Heart left ventricle (tissue), 16 donors: ENCODE measurements at places on chromosomes 1 and 21.
A peak's percentile ranks its signal among the peaks of the same experiment; 100 is the strongest.

- DNase-seq = no peak
These were observed 618.2 kb downstream of the BRINP3 start for GRCh38 chr1:189859385-189859977.

GRCh38 chr1:35866991-35867390, 16.0 kb upstream of the AGO1 start:
- DNase-seq = no peak

- DNase-seq = no peak
These were observed 139.6 kb downstream of the FOXD2 start for GRCh38 chr1:47577303-47578025.

DNA sequence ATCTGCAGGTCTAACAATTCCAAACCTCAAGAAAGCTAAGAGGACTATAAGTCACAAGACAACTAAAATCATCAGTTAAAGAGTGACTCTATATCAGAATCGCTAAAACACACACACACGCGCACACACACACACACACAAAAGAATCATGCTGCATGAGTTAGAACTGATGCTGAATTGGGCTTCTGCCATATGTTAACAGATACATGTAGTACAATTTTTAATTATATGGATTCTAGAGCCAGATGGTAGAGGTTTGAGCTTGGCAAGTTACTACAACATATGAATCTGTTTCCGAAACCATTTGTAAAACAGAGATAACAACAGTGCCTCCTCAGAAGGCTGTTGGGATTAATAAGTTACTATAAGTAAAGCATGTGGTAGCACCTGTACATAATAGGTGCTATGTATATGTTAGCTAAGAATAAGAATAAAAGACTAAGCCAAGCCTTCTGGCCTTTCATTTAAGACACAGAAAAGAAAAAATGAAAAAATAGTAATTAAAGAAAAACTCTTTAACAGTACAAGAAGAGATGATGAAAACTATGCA, 17.9 kb downstream of the EPRS1 start:
- DNase-seq = no peak

GRCh38 chr1:66265796-66266195, 268.2 kb upstream of the SGIP1 start:
- DNase-seq = no peak

GRCh38 chr1:30234091-30234490, 489.3 kb downstream of the MATN1 start:
- DNase-seq = no peak

- DNase-seq = no peak
These were observed 204.8 kb downstream of the FCRL5 start for GRCh38 chr1:157347506-157347905.

GRCh38 chr1:16484501-16484835, 29.6 kb downstream of the RNU1-1 start:
- no peak for DNase-seq

GRCh38 chr1:176017722-176018121, 189.4 kb downstream of the COP1 start:
- DNase-seq = no peak

DNA sequence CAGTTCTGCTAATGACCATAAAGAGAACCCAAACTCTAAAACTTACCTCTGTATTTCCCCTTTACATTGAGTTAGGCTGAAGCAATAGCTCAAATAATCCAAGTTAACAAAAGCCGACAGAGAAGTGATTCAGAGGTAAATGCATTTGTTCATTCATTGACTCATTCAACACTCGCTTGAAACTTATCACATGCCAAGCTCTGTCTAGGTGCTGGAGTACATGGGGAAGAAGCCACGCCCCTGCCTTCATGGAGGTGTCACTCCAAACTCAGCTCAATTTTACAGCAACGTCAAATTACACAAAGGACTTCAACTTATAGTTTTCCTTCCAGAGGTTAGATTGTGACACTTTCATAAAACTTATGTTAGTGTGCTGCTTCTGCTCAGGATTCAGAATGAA, 45.8 kb downstream of the SLC25A24 start:
- DNase-seq = no peak

- DNase-seq = no peak
These were observed 55.7 kb downstream of the NID1 start for GRCh38 chr1:236009191-236009590.

- DNase-seq = peak; percentile 82
These were observed 17.5 kb upstream of the COL6A2 start for GRCh38 chr21:46080171-46081021.

- no peak for DNase-seq
These were observed 207.6 kb upstream of the NFIA start for GRCh38 chr1:60874718-60875117.

- DNase-seq = no peak
These were observed 14.1 kb downstream of the TTC3 start for GRCh38 chr21:37087188-37087587.

DNA sequence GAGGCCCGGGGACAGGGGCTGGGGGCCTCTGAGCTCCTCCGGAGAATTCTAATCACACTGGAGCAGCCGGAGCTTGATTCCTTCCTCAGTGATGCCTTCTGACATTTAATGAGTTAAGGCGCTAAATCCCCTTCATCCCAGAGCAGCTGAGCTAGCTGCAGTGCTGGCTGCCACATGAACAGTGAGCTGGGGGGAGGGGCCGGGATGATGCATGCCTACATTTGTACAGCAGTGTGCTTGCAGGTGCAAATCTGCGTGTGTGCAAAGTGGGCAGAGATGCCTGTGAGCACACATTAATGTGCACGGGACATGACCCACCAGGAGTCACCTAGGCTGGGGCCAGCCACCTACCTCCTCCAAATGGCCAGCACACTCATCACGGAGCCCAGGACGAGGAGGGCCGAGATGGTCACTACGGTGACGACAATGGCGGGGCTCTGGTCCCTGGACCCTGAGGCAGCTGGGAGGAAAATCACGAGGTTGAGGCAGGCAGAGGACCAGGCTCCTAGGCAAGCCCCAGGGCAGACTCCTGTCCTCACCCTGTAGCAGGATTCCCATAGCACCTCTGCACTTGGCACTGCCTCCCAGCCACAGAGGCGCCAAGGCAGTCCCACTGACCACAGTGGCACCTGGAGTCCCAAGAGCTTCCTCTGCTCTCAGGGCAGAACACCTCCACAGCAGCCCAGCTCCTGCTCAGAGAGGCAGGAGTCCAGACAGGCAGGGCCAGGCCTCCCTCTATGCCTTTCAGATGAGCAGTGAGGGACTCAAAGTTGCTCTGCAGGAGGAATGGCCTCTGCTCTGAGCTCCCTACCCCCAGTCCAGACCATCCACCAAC, 34.7 kb downstream of the CDCA8 start:
- no peak for DNase-seq

DNA sequence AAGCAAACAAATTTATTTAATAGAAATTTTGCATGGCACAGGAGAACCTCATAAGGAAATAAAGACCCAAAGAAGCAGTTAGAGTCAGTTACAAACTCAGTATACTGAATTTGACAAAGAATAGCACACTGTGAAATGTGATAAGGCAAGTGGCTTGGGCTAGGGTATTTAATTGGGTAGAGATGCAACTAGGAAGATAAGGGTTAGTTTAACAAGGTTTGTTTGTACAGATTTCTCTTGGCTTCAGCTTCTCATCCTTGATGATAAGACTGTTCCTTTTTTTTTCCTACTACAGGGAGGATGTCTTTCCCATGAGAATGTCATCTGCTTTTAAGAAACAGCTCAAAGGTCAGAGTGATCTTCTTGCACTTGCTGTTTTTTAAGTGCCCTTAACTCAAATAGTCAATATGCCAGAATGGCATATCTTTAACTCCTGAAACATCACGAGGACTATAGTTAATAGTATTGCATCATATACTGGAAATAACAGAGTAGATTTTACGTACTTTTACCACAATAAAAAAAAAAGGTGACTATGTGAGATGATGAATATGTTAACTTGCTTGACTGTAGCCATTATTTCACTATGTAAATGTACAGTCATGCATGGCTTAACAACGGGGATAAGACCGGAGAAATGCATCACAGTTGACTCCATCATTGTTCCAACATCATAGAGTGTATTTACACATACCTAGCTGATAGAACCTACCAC, 9.2 kb upstream of the TRAF3IP3 start:
- no peak for DNase-seq

- no peak for DNase-seq
These were observed 102.6 kb downstream of the APP start for GRCh38 chr21:26067836-26068594.

- no peak for DNase-seq
These were observed 23.3 kb downstream of the LEMD1 start for GRCh38 chr1:205398586-205398985.

DNA sequence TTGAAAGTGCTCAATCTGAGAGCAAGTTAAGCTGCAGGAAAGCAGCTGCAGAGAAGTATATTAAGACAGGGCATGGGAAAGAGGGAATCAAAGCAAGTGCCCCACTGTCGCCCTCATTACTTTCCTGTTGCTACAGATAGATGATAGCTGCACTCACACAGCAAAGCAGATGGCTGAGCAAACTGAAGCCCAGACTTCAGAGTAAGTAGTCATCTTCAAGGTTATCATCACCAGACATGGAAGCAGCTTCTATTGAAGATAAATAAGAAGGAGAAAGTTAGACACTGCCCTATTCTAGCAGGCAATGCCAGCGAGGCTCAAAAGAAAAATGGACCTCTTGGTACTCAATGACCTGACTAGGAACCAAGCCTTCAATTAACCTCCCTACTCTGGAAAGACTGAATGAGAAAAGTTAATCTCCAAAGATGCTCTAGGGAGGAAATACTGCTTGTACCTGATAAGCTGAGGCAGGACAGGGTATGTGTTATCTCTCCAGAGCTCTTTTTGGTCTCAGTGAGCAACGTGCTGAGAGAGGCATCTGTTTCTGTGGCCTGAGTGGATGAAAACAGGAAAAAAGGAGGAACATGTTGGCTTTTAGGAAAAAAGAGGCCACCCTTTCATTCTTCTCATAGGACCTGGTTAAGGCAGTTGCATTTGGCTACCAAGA, 11.1 kb upstream of the MRPL9 start:
- DNase-seq = no peak

GRCh38 chr1:14524826-14525636, 73.5 kb upstream of the KAZN start:
- no peak for DNase-seq

DNA sequence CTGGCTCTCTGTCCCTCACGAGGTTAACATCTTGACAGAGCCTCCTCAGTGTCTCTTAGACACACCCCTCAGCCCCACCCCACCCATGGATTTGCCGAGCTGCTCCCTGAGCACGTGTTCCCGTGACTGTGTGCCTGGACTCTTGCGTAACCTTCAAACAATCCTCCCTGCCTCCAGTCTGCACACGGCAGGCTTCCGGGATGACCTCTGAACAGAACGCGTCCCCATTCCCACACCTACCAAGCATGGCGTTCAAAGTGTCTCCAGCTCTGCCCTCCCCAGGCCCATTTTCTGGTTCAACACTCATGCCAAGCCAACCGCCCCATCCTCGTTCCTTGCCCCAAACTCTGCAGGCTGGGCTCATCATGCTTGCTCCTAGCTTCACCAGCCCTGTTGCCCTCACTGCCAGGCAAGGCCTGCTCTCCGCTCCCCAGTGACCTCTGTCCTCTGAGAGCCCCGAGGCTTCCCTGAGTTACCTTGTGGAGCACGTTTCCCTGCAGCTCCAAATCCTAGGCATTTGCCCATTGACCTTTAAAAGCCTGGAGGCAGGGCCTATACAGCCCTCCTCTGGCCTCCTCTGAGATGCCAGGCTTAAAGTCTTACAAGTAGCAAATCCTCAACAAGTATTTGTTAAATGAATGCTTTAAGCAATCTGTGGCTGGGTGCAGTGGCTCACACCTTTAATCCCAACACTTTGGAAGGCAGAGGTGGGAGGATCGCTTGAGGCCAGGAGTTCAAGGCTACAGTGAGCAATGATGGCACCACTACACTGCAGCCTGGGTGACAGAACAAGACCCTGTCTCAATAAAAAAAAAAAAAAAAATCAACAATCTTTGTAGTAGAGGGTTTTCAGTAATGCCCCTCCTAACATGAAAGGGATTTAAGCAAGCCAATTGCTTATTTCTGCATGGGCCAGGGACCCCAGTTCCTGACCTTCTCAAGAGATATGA, 5.0 kb downstream of the AGT start:
- DNase-seq = no peak

DNA sequence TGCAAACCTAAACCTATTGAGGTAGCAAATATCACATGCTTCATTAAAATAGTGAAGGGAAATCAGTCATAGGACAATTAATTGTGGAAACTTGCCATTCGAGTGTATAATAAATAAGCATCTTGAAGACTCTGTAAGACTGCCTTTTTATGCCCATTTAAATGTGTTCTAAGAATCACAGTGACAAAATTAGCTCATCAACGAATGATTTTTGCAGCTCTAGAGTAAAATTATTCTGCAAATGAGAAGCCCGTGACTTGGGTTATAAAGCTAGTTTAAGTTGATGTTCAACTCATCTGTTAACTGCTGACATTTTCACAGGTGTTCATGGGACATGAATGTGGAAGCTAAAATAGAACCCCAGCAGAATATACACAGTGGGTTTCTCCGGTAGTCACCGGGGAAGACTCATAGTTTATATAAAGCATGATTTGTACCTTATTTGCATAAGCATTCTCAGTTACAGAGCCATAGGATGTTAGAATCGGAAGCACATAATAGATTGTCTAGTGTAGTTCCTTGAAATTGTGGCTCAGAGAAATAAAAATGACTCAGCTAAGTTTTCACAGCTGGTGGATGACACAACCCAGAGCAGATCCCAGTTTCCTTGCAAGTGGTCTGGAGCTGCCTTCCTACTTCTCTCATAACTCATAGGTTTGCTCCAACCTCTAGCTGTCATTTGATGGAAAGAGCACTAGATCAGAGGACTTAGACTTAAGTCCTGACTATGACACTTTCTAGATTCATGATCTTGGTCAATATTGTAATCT, 107.3 kb downstream of the UCHL5 start:
- DNase-seq = no peak

DNA sequence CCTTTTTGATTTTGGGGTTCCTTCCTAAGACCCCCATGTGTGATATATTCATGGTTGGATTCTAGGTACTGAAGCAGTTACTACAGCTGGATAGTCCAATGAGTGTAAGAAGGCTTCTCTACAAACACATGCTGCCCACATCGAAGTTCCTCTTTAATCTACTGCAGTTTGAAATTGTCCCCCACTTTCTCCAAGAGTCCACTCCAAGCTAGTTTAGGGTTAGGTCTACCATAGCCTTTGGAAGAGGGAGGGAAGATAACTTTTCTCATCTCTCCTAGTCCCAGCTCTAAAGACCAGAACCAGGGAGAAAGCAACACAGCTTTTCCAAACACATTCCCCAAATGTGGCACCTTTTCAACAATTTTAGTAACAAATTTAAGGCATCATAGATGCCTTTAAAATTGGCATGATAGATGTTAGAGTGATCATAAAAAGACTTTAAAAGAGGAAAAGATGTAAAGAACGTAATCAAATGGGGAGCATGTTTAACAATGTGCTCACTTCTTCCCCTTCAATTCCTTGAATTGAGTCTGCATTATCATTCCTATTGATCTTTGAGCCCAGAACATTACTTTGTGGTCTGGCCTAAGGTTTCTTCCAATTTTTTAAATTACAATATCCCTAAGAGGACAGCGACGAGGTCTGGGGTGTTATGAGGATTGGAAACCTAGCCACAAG, 1.0 kb upstream of the EXO1 start:
- DNase-seq = no peak

GRCh38 chr1:31626223-31627207, 9.0 kb downstream of the HCRTR1 start:
- DNase-seq = no peak
